Kasumi-1 (cell line): ENCODE measurements at places on chromosomes 2 and 18.
A peak's percentile ranks its signal among the peaks of the same experiment; 100 is the strongest.

DNA sequence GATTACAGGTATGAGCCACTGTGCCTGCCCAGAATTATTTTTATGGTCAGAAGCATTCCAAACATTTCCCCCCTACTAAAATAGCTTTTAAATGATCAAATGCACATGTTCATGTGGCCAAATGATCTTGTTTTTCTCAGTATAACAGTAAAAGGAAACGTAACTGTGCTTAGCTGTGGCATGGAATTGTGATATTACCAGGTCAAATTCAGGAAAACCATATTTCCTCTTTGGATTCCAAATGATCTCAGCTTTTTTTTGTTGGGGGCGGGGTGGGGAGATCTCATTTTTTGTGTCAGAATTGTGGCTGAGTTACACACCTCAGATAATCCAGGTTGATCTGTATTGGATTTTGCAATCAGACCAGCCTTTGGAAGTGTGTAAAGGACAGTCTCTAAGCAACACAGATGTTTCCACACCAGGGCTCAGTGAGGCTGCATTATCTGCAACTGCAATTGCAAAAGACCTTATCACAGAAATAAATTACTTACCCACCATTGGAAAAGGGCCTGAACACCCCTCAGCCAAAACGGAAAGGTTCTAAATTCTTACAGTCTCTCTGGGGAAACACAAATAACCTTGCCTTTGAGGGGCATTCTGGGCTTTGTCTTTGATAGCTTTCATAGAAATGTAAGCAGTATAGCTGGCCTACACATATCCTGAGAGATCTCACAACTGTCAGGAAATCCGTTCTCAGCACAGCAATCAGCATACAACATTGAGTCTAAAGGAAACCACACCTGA, 8.4 kb downstream of the CASP10 start:
- DNase-seq: peak; percentile 60

DNA sequence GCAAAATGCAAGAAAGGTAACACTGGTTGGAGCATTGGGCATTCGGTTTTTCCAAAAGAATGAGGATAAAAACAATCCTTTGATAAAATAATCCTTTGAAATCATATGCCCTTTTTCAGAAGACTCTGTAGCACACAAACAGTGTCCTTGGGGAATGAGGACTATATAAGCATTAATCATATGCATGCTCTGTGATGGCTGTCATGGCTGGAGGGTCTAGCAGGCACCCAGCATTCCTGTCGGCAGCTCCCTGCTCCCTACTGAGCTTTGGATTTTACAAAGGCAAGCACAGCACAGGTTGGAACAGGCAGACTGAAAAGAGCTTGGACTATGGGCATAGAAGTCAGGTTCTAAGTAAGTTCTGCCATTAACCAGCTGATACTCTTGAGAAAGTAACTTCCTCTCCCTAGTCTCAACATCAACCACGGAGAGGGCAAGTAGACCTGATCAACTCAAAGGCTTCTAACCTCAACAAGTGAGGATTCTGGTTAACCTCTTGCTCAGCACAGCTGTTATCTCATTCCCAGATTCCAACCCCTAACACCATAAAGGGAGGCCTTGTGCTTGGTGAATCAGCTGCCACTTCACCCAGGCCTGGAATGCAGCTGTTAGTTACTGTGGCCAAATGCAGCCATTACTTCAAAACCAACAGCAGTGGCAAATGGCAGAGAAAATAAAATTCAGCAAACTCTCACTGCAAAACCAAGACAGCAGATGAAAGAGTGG, 29.5 kb downstream of the GALNT14 start:
- DNase-seq: peak; percentile 1

- DNase-seq: no peak
These were observed 19.3 kb upstream of the CYP27C1 start for GRCh38 chr2:127239395-127239794.

- peak; percentile 36 for DNase-seq
These were observed 14.6 kb downstream of the TNS1 start for GRCh38 chr2:217988014-217988839.

- DNase-seq: no peak
These were observed 23.5 kb downstream of the CIB4 start for GRCh38 chr2:26617588-26618083.

GRCh38 chr2:205593891-205594290, 88.4 kb upstream of the NRP2 start:
- DNase-seq: no peak

DNA sequence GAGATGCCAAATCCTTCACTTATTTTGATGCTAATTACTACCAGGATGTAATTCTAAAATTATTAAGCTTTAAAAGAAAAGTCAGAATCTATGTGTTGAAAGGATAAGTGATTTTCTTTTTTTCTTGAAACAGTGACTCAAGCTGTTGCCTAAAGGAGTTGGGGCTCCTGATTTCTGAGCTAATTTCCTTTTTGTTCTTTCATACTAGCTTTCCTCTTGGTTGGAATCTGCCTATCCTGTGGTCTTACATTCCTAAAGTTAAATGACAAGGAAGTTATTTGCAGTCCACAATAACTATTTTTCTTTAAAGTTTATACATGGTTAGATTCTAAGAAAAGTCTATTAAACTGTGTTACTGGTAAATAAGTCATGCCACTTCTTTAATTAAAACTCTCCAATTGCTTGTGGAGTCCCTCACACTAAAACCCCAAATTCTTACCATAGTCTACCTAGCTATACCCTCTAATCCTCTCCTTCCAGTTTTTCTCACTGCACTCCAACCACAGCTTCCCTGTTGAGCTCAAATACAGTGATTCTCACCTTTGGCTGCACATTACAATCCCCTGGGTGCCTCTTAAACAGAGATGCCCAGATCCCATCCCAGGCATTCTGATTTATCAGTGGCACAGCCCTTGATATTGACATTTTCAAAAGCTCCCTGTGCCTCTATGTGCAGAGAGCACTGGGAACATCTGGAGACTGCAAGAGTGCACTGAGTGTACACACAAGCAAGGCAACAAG, 63.3 kb upstream of the EFEMP1 start:
- DNase-seq: no peak

DNA sequence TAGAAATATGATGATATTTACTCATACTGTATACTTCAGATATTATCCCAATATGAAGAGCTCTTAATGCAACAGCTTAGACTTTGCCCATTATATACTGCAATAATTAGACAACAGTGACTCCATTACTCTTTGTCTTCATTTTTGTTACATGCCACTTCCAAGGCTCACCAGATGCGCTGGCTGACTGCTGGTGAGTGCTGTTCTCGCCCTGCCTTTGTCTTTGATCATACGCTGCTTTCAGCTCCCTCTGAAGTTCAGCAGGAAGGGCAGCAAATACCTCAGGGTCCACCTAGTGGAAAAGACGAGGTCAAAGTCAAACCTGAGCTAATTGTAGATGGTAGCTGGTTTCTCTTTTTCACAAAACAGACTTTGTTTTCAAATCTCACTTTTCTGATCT, 66.3 kb downstream of the EIF5B start:
- peak; percentile 7 for DNase-seq

- peak; percentile 55 for DNase-seq
These were observed at the start of gene PRKD3 for GRCh38 chr2:37324786-37325624. TSS of gene PRKD3 (minus strand) at chr2:37324833. CDS start at chr2:37316524, 8,309 bp downstream.

GRCh38 chr2:180657054-180657453, 323.4 kb upstream of the UBE2E3 start:
- no peak for DNase-seq

DNA sequence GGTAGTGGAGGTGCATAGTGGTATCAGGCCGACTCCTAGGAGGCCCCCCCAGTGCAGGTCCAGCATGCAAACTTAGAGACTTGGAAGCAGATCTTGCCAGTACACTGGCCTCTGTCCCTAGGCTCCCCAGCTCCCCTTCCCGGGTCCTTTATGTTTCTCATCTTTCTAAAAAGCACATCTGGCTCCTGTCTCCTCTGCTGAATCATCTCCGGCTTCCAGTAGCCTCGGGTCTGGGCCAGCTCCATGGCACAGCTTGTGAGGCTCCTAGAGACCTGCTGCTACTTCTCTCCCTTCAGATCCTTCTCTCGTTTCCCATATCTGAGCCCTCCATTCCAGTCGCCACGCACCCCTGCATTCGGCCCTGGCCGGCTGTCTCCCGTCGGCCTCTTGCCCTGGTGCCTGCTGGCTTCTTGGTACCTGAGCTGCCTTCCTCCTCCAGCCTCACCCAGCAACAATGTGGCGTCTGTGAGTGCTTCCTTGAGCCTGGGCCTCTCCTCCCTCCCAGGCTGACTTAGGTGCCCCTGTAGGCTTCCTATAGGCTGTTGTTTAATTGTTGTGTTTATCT, 6.6 kb downstream of the TRAF3IP1 start:
- no peak for DNase-seq

- DNase-seq: no peak
These were observed 60.4 kb upstream of the HAAO start for GRCh38 chr2:42852798-42853197.

GRCh38 chr2:207467716-207468347, 61.9 kb upstream of the CREB1 start:
- no peak for DNase-seq

DNA sequence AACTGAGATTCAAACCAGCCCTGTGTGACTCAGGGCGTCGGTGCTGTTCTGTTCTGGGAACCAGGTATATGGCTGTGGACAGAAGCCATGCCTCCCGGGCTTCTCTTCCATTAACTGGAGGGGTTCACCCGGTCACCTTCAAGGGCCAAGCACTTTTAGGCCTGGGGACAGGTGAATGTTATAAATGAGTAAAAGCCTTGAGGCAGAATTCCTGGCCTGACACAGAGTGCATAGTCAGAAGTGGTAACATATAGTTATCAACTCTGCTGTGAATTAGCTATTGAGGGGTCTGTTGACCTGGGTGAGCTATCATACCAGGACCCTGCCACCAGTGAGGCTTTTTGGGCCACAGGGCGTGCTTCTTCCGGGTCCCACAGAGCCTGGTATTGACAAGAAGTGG, 2.7 kb downstream of the FHOD3 start:
- no peak for DNase-seq

DNA sequence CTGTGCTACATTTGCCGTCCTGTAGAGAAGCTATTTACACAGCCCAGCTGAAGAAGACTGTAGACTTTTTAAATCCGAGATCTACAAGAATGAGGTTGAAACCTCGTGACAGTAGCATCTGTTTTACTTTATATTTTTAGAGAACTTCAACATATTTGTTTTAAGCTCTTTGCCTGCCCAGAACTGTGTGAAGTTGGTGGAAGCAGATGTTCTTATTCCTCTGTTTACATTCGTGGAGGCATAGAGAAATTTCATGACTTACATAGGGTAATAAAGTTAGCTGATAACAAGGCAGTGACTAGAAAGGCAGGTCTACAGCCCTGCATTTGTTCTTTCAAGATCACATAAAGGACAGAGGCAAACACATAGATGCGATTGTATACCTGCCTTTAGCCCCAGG, 47.0 kb upstream of the MAP3K20 start:
- no peak for DNase-seq

- DNase-seq: no peak
These were observed 64.7 kb downstream of the RAPH1 start for GRCh38 chr2:203470371-203470770.

GRCh38 chr2:67834482-67834881, 228.3 kb downstream of the C1D start:
- no peak for DNase-seq

- DNase-seq: no peak
These were observed 93.3 kb downstream of the AOX1 start for GRCh38 chr2:200679127-200679526.

GRCh38 chr2:177550264-177551200, 158.0 kb downstream of the AGPS start:
- no peak for DNase-seq

DNA sequence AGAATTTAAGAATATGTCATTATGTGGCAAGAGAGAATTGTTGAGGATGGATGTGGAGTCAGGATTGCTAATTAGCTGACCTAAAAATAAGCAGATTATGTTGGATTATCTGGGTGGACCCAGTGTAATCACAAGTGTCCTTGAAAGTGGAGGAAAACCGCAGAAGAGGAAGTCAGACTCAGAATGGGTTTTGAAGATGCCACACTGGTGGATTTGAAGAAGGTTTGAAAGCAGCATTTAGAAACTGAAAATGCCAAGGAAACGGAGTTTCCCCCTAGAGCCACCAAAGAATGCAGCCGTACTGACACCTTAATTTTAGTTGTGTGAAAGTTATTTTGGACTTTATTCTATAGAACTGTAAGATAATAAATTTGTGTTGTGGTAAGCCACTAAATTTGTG, 41.6 kb upstream of the DPP10 start:
- DNase-seq: peak; percentile 74

GRCh38 chr18:433960-434359, 66.5 kb downstream of the COLEC12 start:
- DNase-seq: no peak

GRCh38 chr2:96802721-96803120, 13.3 kb upstream of the CNNM3 start:
- DNase-seq: no peak

DNA sequence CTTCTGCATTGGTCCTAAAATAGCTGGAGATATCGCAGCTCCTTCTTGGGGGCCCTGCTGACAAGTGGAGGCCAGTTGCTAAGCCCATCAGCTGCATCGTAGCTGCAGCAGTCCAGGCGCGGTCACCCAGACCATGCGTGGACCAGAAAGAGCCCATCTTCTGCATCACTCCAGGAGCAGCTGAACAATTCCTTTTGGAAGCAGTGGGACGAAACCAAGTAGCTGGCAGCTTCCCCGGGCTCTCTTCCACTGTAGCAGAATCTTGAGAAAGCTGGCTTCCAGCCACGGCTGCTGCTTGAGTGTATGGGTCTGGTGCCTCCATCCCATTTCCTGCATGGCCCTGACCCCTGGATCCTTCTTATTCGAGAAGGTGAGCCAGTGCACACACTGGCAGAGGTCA, 22.2 kb upstream of the CAB39 start:
- no peak for DNase-seq

DNA sequence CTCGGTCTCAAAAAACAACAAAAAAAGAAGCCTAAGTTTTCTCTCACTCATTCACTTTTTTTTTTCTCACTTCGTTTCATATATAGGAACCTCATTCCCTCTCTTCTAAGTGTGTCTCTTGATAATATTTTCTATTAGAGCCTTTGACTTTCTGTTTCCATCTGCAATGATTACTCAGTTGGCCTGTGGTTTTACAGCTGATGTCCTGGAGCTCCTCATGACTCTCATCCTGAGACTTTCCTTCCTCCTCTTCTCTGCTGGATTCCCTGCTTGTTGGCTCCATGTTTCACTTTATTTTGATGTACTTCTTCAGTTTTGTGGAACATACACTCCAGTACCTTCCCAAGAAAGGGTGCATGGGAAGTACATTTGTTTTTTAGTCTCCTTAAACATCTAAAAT, 154.2 kb upstream of the GATA6 start:
- DNase-seq: no peak

GRCh38 chr2:224248944-224249371, 152.9 kb downstream of the FAM124B start:
- no peak for DNase-seq

GRCh38 chr2:240277073-240277806, 136.8 kb upstream of the OTOS start:
- DNase-seq: no peak

DNA sequence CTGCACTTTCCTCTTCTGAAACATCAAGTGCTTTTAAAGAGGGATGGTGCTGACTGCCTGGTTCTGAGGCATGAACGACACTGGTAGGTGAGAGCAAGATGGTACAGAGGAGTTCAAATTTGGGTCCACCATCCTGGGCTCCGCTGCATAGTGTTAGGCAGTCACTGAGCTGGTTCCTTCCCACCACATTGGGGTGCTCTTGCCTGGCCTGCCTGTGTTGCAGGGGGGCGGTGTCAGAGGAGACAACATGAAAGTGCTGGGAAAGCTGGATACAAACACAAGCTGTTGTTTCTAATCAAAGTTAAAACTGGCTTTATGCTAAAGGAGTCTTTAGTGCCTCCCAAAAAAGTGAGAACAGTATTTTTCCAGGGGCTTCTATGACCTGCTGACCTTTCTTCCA, 258.1 kb downstream of the GBX2 start:
- no peak for DNase-seq

- no peak for DNase-seq
These were observed 453.0 kb downstream of the ARHGAP15 start for GRCh38 chr2:143582046-143582747.
